CD4-positive, alpha-beta T cell treated with Interleukin-15 for 4 hours (primary cell): ENCODE measurements at places on chromosomes 13 and 19.

DNA sequence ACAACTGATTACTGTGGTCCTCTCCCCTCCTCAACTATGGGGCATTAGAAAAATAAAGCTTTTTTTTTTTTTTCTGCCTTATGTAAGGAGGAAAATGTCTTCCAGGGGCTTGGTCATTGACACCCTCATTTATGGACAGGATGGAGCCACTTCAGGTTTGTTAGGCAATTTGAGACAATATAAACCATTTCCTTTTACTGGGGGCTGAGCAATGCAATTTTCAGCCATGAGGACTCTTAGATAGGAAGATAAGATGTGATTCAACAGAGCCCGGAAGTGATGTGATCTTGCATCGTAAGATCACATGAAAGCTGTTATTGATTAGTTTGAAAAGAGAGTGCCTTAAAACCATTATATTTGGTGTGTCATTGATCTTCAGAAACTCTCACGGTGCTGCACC is 210.8 kb downstream of the OXGR1 start:
- DNase-seq, result no peak

DNA sequence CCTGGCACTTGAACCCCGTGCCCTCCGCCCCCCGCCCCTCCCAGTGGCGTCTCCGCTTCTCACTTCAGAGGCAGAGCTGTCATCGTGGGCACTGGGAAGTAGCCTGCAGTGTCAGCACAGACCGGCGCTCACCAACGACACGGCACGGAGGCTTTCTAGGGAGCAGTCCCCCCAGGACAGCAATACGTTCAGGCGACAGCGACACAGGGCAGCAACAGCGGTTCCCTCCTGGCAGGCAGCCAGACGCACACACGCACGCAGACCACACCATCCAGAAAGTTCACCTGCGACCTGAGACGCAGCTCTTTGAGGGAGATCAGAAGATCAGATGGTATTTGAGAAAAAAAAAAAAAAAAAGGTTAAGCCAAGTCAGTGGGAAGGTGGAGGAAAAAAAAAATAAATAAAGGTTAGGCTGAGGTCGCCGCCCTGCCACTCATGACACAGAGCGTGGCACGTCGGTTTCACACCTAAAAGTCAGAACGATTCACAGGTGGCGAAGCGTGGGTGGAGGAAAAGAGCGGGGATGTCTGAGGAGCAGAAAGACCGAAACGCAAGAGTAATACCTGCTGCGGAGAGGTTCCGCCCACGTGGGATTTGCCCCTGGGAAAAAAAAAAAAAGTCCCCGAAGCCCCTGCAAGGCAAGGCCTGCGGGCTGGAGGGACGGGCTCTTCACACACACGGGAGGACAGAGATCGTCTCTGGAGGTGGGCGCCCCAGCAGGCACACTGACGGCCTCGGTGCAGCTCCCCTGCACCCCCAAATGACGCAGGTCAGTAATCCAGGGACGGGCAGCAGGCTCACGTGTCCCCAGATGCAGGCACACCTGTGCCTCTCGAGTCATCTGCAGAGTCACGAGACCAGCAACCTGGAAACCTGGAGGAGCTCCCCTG is 94.5 kb downstream of the GNG7 start:
- peak; percentile 76 for DNase-seq

DNA sequence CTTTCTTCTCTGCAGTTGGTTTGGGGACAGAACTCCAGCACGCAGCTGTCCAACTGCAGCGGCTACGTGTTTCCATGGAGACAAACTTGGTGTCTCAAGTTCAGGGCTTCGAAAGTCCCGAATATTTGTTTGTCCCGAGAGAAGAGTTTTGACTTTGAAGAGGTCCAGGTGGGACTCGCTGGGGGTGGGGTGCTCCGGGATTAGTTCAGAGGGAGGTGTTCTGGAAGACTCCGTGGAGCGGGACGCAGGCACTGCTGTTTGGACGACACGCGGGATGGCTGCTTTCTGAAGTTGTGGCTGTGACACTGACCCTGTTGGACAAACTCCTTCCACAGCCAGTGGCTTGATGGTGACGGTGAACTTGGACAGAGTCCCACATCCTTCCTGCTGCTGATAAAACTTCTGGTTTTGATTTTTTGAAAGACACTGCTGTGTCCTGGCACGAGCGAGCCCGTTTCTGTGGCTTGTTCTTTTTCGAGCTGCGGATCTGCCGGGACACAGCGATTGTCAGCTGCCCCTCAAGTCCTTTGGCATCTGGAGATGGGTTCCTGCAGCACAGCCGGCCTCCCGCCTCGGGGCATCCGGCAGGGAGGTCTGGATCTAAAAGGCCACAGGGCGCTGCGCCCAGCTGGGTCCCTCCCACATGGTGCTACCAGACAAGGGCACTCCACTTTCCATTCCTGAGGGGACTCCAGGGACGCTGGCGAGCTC is 15.9 kb upstream of the RANBP3 start:
- DNase-seq, result no peak

DNA sequence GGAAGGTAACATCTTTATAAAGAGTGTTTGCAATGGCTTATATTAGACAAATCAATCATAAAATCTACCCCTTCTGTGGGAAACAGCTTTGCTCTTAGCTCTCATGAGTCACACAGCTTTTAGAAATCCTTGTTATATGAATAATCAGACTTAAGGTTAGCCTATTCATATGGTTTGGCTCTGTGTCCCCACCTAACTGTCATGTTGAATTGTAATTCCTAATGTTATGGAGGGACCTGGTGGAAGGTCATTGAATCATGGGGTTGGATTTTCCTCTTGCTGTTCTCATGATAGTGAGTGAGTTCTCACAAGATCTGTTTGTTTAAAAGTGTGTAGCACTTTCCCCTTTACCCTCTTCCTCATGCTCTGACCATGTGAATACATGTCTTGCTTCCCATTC is 704.2 kb upstream of the KLHL1 start:
- DNase-seq, result no peak
